ENCODE measurements at places on chromosomes 2 and 18.

DNA sequence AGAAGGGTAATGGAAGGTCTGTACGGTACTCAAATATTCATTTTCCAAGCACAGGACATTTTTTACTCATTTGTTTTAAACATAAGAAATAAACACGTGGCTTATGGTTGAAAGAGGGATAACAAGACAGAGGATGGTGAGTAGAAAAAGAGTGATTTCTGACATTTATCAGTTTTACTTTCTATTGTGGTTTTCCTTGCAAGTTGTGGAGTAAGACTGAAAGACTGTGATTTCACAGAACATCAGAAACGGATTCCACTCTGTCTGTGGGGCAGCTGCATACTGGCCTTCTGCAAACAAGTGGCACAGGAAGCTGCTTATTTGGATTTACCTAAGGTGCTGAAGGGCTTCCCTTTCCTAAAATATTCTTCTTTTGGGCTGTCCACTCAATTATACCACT lies 122.2 kb upstream of the ITGB6 start:
- DNase-seq, result no peak

- DNase-seq, result no peak
Measured at GRCh38 chr2:140650825-140651224, 1480.0 kb downstream of the LRP1B start.

GRCh38 chr2:133369901-133370658 lies 198.2 kb downstream of the NCKAP5 start:
- no peak for DNase-seq

DNA sequence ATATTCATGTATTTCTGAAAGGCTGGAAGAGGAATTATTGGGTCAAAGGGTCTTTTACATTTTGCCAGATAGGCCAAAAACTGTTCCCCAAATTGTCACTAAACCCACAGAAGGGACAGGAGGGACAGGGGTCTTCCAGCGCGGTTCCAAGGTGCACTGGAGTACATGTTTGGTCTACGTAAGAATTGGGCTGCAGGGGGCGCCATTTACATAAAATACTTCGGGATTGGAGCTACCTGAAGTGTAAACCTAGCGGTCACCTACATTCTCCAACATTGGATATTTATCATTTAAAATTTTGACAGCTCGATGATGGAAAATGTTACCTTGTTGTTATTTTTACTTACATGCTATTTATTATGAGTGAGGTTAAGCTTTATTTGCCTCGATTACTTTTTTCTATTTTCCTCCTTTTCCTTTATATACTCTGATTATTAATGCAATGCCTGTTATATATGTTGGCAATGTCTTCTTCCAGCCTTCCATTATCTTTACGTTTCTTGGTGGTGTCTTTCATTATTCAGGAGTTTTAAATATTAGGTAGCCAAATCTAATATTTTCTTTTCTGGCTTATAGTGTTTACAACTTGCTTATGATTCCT lies 43.0 kb upstream of the RAB6C start:
- no peak for DNase-seq

DNA sequence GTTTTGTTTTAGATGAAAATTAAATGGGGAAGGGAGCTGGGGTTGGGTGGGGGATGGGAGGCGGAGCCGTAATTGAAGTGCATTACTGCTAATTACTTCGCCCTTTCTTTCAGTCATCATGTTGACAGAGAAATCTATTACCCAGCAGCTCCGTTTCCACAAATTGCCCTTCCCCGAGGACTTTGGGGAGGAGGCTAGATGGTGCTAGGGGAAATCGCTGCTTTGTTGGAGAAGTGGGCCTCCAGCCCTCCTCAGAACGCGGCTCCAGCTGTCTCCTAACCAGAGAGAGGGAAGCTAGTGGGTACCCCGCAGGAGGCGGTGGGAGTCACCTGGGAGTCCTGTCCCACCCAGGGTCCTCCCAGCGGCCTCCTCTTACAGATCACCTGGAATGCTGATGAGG lies 130.9 kb upstream of the MYCN start:
- DNase-seq, result no peak

DNA sequence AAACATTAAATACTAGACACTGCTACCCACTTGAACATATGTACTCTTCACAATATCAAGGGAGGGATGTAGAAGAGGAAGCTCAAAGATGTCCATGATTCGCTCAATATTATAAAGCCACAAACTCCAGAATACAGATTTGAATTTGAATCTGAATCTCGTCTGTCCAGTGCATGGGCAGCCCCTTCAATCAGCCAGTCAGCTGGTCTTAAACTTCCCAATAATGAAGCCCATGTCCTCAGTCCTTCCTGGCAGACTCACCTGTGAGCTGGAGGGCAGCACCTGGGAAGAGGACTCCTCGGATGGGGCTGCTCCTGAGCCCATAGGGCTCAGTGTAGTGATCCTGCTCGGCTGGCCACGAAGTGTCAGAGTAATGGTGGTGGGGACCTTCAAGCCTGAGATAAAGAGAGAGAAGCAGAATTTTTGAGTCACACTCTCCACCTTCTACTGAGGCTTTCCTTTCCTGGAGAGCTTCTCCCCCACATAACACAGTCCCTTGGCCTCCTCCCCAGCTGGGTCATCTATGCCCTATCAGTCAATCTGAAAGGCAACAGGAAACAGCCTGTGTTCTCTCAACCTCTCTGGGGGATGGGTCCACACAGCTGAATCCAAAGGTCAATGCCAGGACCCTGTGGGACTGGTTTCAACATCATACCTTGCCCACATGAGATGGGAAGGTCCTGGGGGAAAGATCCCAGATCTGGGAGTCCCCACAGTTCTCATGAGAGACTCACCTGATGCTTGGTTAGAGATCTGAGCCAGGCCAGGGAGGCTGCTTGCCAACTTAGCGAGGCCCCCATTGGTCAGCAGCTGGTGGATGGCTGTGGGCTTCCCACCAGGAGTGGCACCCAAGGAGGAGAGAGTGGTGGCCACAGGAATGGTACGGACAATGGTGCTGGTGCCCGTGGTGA lies 36.5 kb downstream of the KANSL3 start:
- no peak for DNase-seq

- DNase-seq, result no peak
Measured at GRCh38 chr2:225064362-225064761, 22.1 kb upstream of the DOCK10 start.

- no peak for DNase-seq
Measured at GRCh38 chr2:58428096-58429013, 187.2 kb upstream of the FANCL start.

DNA sequence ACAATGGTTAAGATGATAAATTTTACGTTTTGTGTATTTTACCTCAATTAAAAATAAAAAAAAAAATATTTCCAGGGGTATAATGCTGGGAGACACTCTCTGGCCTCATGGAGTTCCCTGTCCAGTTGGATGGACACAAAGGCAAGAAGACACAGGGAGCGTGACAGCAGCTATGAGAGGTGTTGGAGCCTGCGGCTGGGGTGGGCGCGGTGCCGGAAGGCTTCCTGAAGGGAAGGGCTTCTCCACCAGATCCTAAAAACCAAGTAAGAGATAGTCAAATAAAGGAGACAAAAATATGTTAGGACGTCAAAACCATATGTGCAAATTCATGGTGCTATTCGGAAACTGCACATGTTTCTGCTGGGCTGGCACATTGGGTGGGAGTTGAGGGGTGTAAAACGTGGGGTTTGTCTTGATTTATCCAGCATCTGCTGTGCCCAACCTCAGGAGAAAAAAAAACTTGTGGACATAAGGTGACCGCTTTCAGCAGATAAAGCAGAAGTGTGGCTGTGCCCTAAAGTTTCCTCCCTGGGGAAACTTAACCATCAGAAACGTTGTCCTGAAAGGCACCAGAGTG lies 467.6 kb downstream of the RNF144A start:
- no peak for DNase-seq

- DNase-seq, result no peak
Measured at GRCh38 chr18:68114989-68115388, 598.5 kb upstream of the DSEL start.

DNA sequence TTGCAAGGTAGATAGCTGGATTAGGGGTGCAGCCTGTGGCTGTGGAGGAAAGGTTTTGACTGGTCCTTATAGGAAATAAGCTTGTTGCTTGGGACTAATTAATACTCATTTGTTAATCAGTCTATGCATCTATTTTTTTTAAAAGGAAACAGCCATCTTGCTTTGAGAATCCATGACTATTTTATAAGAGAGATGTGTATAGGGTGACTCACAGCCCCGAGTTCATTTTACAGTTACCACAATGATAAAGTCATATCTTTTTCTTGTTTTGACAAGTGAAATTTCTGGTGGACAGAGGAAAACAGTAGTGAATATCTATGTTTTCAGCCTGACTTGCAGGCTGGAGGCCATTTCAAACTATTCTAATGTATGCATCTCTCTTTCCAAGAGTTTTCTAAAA lies 193.5 kb upstream of the CCDC68 start:
- no peak for DNase-seq

GRCh38 chr2:164843346-164843911 lies 1.8 kb upstream of the COBLL1 start:
- no peak for DNase-seq

DNA sequence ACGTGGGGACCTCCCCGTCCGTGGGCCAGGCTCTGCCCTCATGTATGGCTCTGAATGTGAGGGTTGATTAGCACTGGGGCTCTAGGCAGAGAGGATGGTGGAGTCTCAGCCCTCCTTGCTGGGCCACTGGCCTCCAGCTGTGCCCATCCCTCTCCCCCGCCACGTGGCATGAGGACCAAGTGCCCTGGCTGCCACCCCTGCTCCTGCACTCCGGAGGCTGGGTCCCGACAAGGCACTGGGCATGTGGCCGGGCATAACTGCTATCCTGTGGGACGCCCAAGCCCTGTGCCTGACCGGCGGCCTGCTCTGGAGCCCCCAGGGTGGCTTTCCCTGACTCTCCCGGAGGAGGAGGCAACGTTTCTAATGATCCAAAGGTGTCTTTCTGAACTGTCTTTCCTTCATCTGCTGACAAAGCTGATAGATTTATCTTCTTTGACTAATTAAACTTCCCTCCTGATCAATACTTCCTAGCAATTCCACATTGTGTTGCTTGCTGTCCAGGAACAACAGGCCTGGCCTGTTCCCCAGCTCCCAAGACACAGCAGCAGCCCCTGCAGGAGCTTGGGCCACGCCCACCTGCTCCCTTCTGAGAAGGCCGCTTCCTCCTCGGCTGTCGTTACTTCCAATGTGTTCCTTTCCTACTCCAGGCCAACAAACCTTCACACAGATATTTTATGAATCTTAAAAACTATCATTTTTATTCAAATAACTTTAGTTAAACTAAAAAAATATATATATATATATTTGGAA lies 132.0 kb downstream of the SNTG2 start:
- no peak for DNase-seq

DNA sequence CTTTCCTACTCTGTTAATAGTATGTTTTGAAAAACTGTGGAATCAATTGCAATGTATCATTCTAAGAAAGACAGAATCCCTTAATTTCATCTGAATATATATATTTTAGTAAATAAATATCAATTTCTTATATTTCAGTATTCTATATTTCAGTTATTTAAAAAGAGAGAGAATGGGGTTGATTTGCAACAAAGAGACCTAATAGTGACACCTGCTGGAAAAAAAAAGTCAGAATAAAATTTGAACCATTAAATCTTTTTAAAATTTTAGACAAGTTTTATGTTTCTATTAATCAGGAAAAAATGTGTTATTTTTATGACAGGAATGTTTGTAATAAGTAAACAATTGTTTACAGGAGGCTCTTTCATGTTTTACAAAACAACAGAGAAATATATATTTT lies 20.7 kb upstream of the CCNT2 start:
- DNase-seq, result no peak

GRCh38 chr2:94879314-94879981 lies 8.2 kb downstream of the TEKT4 start:
- no peak for DNase-seq

- DNase-seq, result no peak
Measured at GRCh38 chr2:200380833-200381542, 74.5 kb downstream of the SPATS2L start.

- DNase-seq, result no peak
Measured at GRCh38 chr2:143226714-143227541, 97.7 kb downstream of the ARHGAP15 start.

DNA sequence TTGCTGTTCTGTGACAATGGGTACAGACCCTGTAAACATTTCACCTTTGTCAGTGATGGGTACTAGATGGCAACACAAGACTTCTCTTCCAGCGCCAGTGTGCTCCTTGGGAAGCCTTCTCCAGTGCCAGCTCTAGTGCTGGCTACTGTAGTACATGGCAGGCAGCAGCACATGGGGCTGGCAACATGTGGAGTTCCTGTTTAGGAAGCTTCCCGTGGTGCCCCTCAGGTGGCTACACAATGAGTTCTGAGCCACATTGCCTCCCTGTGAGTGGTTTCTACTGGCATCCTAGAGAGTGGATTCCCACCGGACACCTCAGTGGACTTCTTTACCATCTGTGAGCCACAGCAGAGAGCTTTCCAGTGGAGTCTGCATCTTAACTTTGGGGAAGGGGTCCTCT lies 302.1 kb downstream of the CYRIA start:
- DNase-seq, result no peak

DNA sequence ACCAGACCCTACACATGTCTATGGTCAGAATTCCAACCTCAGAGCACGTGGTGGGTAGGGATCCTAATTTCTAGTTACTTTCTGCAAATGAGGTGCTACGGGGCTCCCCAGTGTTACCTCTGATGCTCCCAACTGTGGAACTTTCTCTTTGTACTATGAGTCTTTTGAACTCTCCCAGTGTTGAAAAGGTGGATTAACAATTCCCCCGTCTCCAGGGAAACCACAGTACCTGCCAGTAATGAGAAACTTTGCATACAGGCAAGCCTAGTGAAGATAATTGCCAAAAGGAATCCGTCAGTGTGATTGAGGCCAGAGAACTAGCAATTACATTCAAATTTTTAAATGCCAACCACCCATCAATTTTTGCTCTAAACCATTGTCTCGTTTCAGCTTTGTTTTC lies 129.0 kb upstream of the FOSL2 start:
- DNase-seq, result no peak

DNA sequence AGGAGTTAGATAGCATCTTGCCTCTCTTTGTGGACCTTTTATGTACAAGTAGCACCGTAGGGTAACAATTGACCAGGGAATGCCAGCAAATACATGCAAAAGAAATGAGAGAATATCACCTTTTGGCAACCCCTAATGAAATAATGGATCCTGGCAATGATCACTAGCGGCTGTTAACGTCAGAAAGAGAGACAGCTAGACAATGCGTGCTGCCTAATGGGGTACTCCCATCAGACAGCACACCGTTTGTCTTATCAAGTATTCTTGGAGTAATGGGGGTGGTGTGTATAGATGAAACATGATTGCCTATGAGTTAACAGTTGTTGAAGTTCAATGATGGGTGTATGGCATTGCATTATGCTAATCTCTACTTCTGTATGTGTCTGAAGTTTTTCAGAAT lies 1.6 kb downstream of the ELAC1 start:
- no peak for DNase-seq
